Right lobe of liver (tissue), 6 donors: ENCODE measurements at places on chromosomes 4 and X.
A peak's percentile ranks its signal among the peaks of the same experiment; 100 is the strongest.

DNA sequence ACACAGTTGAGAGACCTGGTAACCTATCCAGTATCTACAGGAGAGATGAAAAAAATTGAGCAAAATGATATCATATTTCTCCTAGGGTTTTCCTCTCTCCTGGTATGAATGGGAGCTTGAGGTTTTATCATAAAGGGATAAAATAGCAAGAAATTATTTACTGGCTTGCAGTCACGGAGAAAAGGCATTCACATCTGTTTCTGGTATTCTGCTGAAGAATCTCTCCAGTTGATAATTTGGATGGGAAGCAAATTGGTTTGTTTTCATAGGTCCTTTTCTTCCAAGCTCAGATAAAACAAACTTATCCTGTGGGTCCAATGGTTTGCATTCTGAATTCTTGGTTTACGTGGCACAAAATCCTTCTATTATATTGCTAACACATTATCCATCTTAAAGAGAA lies 83.1 kb upstream of the GYPA start:
- H3K4me1 ChIP-seq, result no peaks in the 10 kb centered on the region
- H3K4me3 ChIP-seq, result no peak overlapping the region
- no peak for DNase-seq
- H3K27ac ChIP-seq, result no peak overlapping the region
- H3K27me3 ChIP-seq, result no peaks in the 10 kb centered on the region

GRCh38 chrX:119708936-119709335 lies 16.0 kb upstream of the SEPTIN6 start:
- no peaks in the 10 kb centered on the region for H3K36me3 ChIP-seq
- no peaks in the 10 kb centered on the region for H3K27me3 ChIP-seq
- no peak for DNase-seq
- no peak overlapping the region for H3K27ac ChIP-seq
- no peak overlapping the region for H3K4me3 ChIP-seq

GRCh38 chr4:1551211-1551610 lies 132.9 kb downstream of the FAM53A start:
- H3K4me1 ChIP-seq, result no peaks in the 10 kb centered on the region
- H3K27ac ChIP-seq, result no peak overlapping the region
- no peak overlapping the region for H3K4me3 ChIP-seq
- DNase-seq, result no peak

DNA sequence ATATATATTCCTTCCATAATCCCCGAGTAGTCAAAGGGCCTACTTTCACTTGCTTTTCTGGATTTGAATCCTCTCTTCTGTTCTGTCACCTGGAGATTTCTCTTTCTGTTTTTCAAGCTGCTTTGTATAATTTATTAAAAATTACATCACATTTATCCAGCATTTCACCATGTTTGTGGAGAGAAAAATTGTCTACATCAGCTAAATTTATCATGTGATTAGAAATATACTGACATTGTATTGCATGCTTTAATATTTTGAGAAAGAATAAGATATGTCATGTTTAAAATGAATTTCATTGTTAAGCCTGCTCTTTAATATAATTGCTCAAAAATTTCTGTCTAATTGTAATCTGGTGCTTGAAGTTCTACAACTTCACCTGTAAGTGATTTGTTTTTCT lies 323.1 kb upstream of the DKK2 start:
- H3K36me3 ChIP-seq, result no peaks in the 10 kb centered on the region
- H3K4me1 ChIP-seq, result no peaks in the 10 kb centered on the region
- H3K27ac ChIP-seq, result no peak overlapping the region

DNA sequence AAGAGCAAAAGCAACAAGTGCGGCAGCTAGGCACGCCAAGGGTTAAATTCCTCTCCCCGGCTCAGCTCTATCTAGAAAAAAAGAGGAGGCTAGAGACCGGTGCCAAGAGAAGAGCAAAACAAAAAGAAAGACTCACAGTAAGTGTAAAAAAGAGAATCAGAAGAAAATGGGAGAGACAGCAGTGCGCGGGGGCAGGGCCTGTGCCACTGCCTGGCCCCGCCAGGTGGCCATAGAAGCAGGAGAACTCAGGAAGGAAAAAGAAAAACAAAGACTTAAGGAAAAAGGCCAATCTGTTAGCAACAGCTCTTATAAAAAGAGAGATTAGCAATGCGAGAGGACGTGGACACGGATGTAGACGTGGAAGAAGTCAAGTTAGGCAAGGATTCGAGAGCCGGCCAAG lies 3.2 kb downstream of the ACOX3 start:
- no peaks in the 10 kb centered on the region for H3K36me3 ChIP-seq
- H3K27ac ChIP-seq, result peak overlapping the region; percentile 20
- no peaks in the 10 kb centered on the region for H3K27me3 ChIP-seq
- H3K4me1 ChIP-seq, result peaks cover 20% of the 10 kb centered on the region

DNA sequence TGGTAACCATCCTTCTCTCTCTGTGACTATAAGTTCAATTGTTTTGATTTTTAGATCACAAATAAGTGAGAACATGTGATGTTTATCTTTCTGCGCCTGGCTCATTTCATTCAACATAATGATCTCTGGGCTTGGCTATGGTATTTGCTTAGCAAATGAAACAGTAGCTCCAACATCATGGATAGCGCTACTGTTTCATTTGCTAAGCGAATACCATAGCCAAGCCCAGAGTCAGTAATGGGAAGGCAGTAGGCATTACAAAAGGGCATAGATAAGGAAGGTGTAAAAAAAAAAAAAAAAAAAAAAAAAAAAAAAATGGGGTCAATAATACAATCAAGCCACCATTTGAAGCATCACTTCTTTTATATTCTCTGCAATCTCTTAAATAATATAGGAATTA lies 469.0 kb upstream of the ATOH1 start:
- no peaks in the 10 kb centered on the region for H3K36me3 ChIP-seq
- DNase-seq, result no peak
- H3K27me3 ChIP-seq, result no peaks in the 10 kb centered on the region

DNA sequence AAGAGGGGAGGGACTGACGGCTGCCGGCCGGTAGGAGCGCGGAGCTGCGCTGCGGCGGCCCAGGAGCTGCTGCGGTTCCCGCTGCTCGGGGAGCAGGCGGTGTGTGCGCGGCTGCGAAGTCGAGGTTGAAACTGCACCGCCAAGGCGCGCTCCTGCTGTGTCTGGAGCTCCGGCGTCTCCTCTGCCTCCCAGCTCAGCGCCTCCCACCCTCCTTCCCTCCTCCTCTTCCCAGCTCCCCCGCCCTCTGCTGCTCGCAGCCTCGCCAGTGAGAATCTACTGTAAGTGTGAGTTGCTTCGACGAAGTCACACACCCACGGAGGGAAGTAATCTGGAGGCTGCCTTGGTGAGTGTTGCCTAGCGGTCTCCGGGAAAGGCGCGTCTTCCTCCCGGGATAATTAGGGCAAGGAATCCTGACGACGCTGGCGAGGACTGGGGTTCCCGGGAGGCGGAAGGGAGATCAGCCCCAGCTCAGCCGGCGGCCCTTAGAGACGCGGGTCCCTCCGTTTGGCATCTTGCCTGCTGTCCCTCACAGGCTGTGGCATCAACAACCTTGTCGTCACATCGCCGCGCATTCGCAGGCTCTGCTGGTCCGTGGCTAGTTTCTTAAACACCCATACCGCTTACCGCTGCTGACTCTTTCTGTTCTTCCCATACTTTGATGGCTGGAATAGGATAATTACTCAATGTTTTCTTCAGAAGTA lies at the start of gene EPHA5:
EPHA5 (minus strand) TSS at position 159 of the 701 bp plus-strand sequence. CDS start 747 bp downstream, outside the sequence.
- H3K27me3 ChIP-seq, result no peaks in the 10 kb centered on the region
- H3K4me1 ChIP-seq, result no peaks in the 10 kb centered on the region

GRCh38 chrX:46185923-46186810 lies 359.1 kb downstream of the ZNF674 start:
- no peak for DNase-seq
- H3K4me3 ChIP-seq, result no peak overlapping the region
- no peaks in the 10 kb centered on the region for H3K36me3 ChIP-seq
- no peak overlapping the region for H3K27ac ChIP-seq
- H3K4me1 ChIP-seq, result no peaks in the 10 kb centered on the region

GRCh38 chr4:78624048-78624447 lies 72.5 kb downstream of the ANXA3 start:
- H3K27ac ChIP-seq, result no peak overlapping the region
- H3K36me3 ChIP-seq, result no peaks in the 10 kb centered on the region
- H3K4me3 ChIP-seq, result no peak overlapping the region
- H3K4me1 ChIP-seq, result peaks cover 7% of the 10 kb centered on the region
- no peak for DNase-seq

DNA sequence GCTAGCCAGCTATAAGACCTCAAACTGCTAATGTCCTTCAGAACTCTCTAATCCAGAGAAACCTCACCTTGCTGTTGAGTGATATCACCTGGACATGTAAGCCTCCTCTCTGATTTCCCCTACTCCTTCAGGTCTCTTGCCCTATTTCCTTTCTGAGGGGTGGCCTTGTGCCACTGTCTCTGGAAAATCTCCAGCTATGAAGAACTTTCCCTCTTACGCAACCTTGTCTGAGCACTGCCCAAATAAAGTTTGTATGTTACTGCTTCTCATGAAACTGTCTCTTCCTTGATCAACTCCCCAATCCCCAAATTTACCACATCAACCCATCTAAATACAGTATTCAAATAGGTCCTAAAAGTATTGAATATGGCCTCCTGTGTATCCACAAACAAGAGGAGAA lies 53.5 kb upstream of the VEGFD start:
- H3K4me1 ChIP-seq, result no peaks in the 10 kb centered on the region
- H3K27me3 ChIP-seq, result no peaks in the 10 kb centered on the region
- H3K36me3 ChIP-seq, result no peaks in the 10 kb centered on the region
- no peak overlapping the region for H3K27ac ChIP-seq
- H3K4me3 ChIP-seq, result no peak overlapping the region

DNA sequence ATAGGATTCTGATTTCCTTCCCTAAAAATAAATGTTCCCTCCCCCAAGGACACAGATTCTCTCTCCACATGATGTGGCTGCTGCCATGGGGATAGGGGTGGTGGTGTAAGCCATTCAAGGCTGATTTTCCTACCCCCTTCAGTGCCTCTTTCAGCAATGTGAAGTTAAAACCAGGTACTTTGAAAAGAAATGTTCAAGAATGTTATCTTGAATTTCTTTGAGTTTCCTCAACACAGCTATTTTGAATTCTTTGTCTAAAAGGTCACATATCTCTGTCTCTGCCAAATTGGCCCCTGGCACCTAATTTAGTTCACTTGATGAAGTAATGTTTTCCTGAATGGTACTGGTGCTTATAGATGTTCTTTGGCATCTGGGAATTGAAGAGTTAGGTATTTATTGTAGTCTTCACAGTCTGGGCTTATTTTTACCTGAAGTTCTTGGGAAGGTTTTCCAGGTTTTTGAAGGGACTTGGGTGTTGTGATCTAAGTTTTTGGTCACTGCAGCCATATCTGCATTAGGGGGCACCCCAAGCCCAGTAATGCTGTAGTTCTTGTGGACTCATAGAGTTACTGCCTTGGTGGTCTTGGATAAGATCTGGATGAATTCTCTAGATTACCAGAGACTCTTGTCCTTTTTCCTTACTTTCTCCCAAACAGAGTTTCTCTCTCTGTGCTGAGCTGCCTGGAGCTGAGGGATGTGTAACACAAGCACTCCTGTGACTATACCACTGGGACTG lies 7.6 kb upstream of the DIPK2B start:
- peaks cover 11% of the 10 kb centered on the region for H3K27me3 ChIP-seq
- no peaks in the 10 kb centered on the region for H3K36me3 ChIP-seq
- no peak overlapping the region for H3K27ac ChIP-seq
- H3K4me3 ChIP-seq, result no peak overlapping the region
- no peaks in the 10 kb centered on the region for H3K4me1 ChIP-seq

DNA sequence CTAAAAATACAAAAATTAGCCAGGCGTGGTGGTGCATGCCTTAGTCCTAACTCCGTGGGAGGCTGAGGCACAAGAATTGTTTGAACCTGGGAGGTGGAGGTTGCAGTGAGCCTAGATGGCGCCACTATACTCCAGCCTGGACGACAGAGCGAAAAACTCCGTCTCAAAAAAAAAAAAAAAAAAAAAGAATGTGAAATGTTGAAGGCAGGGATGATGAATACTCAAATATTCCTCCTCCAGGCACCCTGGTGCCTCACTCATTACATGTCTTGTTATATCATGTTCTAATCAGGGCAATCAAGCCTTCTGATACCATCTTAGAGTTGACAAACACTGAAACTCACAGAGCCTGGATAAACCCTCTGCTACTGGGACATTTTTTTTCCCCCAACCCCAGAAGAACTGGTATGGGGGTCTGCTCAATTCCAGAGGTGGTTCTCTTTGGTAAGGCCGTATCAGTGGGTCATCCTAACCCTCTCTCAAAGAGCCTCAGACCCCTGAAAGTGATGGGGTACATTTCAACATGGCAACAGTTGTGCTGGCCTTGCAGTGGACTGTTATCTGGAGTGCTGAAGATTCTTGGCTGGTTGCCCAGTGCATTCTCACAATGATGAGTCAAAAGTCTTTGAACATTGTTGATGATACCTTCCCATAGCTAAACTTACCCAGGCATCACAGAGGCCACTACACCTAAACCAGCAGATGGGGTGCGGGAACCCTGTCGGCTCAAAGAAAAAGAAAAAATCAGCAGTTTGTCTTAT lies 2.4 kb upstream of the SH3KBP1 start:
- H3K4me3 ChIP-seq, result no peak overlapping the region
- H3K4me1 ChIP-seq, result no peaks in the 10 kb centered on the region
- peak; percentile 43 for DNase-seq

- no peaks in the 10 kb centered on the region for H3K4me1 ChIP-seq
- H3K27ac ChIP-seq, result no peak overlapping the region
- H3K36me3 ChIP-seq, result no peaks in the 10 kb centered on the region
Observed at GRCh38 chrX:136850441-136851175, 29.9 kb downstream of the RBMX start.

- no peaks in the 10 kb centered on the region for H3K36me3 ChIP-seq
- no peaks in the 10 kb centered on the region for H3K27me3 ChIP-seq
- H3K4me1 ChIP-seq, result no peaks in the 10 kb centered on the region
- DNase-seq, result no peak
- H3K4me3 ChIP-seq, result no peak overlapping the region
Observed at GRCh38 chr4:84855774-84856173, 110.7 kb downstream of the WDFY3 start.

DNA sequence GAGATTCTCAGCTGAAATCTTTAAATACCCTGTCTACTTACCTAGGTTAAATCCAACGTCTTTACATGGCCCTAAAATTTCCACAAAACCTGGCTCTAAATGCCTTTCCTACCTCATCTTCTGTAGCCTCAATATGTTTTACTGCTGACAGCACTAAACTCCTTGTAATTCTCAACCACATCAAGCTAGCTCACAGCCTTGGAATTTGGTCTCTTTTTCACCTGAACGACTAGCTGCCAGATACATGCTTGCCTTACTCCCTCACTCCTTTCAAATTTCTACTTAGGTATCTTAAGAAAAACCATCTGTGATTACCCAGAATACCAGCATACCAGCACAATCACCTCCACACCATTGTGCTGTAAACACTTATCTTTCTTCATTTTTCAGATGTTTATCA lies 635.6 kb upstream of the PCDH10 start:
- DNase-seq, result no peak
- no peak overlapping the region for H3K4me3 ChIP-seq
- H3K27ac ChIP-seq, result no peak overlapping the region
- H3K36me3 ChIP-seq, result no peaks in the 10 kb centered on the region
- no peaks in the 10 kb centered on the region for H3K4me1 ChIP-seq

- no peak overlapping the region for H3K27ac ChIP-seq
- no peaks in the 10 kb centered on the region for H3K4me1 ChIP-seq
Observed at GRCh38 chrX:119760026-119760877, 1.9 kb downstream of the SOWAHD start.
